AG09309 (cell line): ENCODE measurements at places on chromosomes 4 and X.

DNA sequence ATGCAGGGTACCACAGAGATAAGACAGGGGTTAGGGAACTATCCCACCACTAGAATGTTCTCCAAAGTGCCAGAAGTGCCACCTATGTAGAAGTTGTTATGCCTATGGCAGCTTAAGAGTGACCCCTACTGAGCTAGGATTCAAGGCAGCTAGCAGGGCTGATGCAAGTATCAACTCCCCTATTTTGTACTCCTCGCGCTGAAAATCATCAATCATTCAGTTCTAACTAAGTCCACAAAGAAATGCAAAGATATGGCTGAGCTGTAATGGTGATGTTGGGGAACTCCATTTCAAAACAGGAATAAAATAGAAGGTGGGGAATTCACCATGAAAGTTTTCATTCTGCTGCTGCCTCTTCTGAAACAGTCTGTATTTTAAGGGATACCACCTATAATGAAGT is 13.8 kb downstream of the ACSL4 start:
- no peak for DNase-seq

DNA sequence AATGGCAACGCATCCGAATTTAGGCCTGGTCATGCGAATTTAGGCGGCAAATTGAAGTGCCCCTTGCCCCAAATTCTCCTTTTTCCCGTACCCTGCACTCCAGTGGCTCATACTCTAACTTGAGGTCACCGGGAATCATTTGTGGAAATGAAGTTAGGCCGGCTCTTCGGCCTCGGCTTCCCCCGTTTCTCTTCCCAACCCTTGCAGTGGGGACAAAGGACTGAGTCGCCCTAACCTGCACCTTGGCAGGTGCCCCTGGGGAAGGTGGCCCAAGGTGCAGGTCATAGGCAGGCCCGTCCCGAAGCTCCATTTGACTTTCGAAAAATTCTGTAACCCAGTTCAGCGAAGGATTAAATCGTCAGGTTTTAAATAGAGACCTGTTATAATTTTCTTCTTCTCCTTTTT is 811 bp downstream of the SRD5A3 start:
- no peak for DNase-seq

GRCh38 chr4:21577056-21577455 is 371.5 kb downstream of the KCNIP4 start:
- DNase-seq, result no peak

GRCh38 chr4:151702256-151702655 is 58.6 kb downstream of the GATB start:
- DNase-seq, result no peak

GRCh38 chr4:129092631-129093190 is 628 bp downstream of the SCLT1 start:
- no peak for DNase-seq
